Fibroblast of villous mesenchyme (primary cell): ENCODE measurements at places on chromosomes 11 and 22. TPM values are rescaled to one million over a fixed set of nuclear protein-coding genes. Genes with fewer than 3 reads are reported as not detected.

DNA sequence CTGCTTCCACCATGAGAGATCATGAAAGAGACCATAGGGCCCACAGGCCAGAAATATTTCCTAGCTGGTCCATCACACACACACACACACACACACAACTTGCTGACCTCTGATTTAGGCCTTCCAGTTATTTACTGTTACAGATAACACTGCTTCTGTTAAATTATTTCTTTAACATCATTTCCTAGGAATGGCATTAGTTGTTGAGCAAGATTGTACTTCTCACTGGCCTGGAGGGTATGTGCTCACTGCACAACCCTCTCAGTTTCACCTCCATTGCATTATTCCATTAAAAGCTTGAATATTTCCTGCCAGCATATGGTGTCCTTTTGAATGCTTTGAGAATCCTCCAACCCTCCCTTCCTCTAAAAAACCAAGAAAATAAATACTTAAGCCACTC, 104.4 kb downstream of the MICAL2 start:
- peak; percentile 82 for DNase-seq

DNA sequence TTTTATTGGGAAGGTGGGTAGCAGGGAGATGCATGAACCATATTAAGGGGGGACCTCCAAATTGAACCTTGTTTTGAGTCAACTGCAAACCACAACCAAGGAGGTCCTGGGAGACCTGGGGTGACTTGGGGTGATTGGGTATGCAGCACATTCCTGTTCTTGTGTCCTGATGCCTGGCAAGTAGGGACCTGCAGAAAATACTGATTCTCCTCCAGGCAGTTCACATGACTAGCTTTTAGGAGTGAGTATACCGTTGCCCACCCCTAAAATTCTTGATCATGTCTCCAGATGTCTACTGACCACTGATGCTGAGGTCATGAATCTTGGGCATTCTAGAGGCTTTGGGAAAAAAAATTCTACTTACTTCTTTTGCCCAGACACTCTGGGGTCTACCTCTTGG, 6.3 kb downstream of the EHF start:
- no peak for DNase-seq

DNA sequence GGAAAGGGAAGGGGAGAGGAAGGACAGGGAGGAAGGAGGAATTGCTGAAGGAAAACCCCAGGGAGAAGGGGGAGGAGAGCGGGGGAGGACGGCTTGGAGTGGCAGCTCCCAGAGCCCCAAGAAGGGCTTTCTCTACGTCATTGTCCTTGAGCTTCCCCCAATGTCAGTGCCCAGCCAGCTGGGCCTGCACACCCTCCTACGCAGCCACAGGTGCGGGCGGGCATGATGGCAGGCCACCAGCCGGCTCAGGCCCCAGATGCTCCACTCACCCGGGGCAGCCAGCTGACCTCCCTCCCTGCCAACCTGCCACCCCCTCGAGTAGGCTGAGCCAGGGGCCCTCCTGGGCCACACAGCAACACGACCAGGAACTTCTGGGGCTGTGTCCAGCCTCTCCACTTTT, 11.2 kb downstream of the SYT7 start:
- DNase-seq: no peak

GRCh38 chr11:129321076-129321475, 54.6 kb upstream of the BARX2 start:
- no peak for DNase-seq

The CCDC87 gene
- 0.43 and 0.64 TPM in 2 replicates for total RNA-seq
